ENCODE measurements at places on chromosomes 4 and X.
A peak's percentile ranks its signal among the peaks of the same experiment; 100 is the strongest.

- DNase-seq = no peak
Measured at GRCh38 chr4:164423819-164424218, 330.1 kb upstream of the SMIM31 start.

- DNase-seq = peak; percentile 57
Measured at GRCh38 chrX:118370921-118371624, 25.2 kb downstream of the WDR44 start.

GRCh38 chr4:53234669-53235068, 131.2 kb downstream of the SCFD2 start:
- DNase-seq = no peak

- no peak for DNase-seq
Measured at GRCh38 chrX:53939127-53939526, 105.1 kb downstream of the PHF8 start.

GRCh38 chr4:178738026-178738425, 1295.8 kb upstream of the AGA start:
- no peak for DNase-seq

GRCh38 chrX:3244203-3244743, 102.2 kb downstream of the MXRA5 start:
- DNase-seq = peak; percentile 84

- no peak for DNase-seq
Measured at GRCh38 chrX:40157228-40158035, 59.7 kb upstream of the BCOR start.

DNA sequence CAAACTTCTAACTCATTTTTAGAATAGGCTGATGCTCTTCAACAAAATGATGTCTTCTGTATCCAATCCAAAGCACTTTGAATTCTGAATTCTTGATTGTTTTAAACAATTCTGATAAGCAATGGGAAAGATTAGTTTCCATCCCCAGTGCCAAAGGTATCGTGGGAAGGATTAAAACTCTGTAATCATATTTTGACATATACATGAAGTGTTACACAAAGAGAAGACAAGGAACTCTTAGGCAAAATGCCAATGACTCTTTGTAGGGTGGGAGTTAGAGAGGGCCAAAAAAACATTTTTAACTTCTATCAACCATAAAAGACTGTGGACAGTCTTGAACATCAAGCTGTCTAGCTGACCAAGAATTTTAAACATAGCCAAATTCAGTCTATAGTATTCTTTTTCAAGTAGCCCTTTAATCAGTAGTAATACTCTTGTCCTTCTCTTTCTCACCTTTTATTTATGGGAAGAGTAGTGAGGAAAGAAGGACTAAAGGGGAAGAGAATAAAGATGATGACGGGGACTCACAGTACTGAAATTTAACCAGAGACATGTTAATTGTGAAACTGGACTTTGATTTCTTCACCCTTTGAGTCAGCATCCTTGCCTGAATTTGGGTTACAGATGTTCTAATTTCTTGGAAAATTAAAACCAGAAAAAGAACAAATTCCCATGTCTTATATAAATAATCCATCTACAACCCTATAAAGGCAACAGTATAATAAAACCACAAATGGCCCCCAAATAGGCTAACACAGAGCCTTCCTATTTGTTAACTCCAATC, 51.8 kb upstream of the VEGFD start:
- peak; percentile 68 for DNase-seq

GRCh38 chr4:102308032-102308799, 37.1 kb downstream of the SLC39A8 start:
- DNase-seq = peak; percentile 11

- DNase-seq = peak; percentile 78
Measured at GRCh38 chr4:182212211-182212761, 30.9 kb upstream of the TENM3 start.

DNA sequence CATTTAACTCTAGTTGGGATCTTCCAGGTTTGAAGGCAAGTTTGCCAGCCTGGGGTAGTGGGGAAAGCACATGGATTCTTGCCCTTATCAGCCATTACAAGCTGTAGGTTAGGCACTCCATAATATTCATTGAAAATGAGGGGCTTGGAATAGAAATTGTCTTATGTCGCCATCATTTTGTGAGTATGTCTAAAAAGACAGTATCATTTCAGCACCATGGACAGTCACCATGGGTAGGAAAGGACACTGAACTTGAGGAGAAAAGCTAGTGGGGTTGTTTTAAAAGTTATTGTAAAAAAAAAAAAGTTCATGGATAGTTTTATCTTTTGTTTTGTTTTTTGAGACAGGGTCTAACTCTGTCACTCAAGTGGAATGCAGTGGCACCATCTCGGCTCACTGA, 356.1 kb downstream of the HNRNPD start:
- DNase-seq = peak; percentile 9

DNA sequence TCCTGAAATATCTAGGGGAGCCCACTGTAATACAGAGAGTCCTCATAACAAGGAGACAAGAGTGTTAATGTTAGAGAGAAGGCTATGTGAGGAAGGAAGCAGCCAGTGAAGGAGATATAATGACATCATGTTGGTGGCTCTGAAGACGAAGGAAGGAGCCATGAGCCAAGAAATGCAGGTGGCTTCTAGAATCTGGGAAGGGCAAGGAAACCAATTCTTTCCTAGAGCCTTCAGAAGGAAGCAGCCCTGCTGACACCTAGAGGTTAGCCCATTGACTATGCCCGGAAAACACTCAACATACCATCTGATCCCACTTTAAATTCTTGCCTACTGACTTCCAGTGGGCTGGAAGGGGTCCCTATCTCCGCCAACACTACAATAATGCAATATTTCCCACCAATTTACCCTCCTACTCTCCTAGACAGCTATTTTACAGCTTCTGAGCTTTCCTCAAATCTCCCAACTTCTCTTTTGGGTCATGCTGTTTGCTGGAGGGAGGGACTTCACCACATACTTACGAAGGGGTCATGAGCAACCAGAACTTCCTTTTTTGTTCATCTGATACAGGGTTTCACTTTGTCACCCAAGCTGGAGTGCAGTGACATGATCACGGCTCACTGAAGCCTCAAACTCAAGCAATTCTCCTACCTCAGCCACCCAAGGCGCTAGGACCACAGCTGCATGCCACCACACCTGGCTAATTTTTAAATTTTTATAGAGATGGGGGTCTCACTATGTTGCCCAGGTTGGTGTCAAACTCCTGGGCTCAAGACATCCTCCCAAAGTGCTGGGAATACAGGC, 25.2 kb upstream of the G3BP2 start:
- no peak for DNase-seq

GRCh38 chr4:46032056-46032455, 91.8 kb downstream of the GABRG1 start:
- no peak for DNase-seq

- no peak for DNase-seq
Measured at GRCh38 chr4:48660347-48660746, 119.7 kb downstream of the FRYL start.

- no peak for DNase-seq
Measured at GRCh38 chr4:40269133-40269532, 66.0 kb upstream of the CHRNA9 start.

DNA sequence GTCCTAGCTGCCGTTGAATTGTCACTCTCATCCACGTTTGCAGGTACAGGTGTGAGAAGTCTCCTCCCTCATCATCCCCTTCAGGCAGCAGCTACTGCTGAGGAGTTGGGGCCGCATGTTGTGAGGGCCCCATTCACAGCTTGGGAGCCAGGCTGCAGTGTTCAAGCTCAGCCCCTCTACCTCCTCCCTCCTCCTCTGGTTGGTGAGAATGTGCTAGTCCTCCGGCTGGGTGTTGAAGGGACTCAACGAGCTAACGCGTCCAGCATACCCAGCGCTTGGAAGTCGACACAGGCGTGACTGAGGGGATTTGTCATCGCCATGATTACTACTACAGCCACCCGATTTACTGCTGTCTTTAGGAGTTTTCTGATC, 82.0 kb upstream of the PSAPL1 start:
- no peak for DNase-seq

GRCh38 chr4:57554556-57555092, 444.4 kb upstream of the IGFBP7 start:
- no peak for DNase-seq

GRCh38 chr4:11250510-11250909, 178.2 kb downstream of the HS3ST1 start:
- no peak for DNase-seq

DNA sequence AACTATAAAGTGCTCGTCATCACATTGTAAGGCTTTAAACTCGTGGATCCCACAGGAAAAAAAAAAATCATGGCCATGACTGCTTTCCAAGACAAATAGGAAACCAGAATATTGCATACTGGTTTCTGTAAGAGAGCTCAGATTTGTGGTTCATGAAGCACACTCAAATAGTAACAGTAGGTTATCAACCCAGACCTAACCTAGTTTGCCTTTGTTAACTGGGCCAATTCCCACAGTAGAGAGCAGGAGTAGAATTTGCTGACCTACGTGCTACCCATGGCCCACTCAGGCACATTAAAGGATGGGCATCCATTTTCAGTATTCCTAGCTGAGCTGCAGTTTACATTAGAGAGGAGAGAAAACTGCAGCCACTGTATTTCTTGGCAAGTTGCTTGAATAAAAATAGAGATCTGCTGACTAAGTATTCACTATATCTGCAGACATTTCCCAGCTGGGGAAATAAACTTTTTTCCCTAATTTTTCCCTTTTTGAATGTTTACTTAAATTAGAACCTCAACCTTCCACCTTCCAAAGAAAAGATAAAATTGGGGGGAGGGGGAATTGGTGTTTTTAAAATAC, 218.5 kb downstream of the SPANXN3 start:
- no peak for DNase-seq

DNA sequence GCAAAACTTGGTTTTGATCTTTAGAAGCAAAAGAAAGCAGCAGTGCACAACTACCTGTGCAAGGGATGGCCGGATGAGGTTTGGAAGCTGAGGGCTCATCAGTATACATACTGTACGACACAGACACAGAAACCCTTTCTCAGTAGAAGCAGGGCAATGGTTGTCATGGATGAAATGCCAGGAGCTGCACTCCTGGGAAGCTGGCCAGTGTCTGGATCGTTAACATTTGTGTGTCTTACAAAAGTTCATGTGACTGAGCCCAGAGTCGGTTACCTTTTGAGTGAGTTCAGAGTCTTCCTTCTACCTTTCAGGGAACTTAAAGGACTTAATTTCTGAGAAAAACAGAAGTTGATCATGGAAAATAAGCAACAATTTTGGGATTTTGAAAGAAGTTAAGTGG, 230.3 kb downstream of the APBB2 start:
- DNase-seq = peak; percentile 33

Measured in AG10803 (cell line).